ENCODE measurements at places on chromosomes 5 and 9. TPM values are rescaled to one million over a fixed set of nuclear protein-coding genes. Genes with fewer than 3 reads are reported as not detected.
A peak's percentile ranks its signal among the peaks of the same experiment; 100 is the strongest.

- no peak for DNase-seq
These were observed 70.2 kb upstream of the ELL2 start for GRCh38 chr5:96031811-96032261.

DNA sequence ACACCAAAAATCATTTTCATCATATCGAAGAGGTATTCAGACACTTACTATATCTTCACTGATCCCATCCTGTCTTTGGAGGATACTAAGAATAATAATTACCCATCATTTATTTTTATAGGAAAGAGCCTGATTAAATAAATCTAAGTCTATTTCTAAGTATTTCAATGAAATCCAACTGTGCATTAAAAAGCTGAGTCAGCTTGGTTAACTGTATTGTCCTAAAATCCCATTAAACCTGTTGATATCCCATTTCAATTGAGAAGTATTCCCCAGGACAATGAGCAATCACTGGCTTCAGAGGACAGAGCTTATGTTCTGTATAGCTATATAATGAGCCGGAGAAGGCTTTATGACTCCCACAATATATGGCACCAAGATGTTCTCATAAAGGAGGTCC lies 142.0 kb upstream of the RORB start:
- no peak for DNase-seq

DNA sequence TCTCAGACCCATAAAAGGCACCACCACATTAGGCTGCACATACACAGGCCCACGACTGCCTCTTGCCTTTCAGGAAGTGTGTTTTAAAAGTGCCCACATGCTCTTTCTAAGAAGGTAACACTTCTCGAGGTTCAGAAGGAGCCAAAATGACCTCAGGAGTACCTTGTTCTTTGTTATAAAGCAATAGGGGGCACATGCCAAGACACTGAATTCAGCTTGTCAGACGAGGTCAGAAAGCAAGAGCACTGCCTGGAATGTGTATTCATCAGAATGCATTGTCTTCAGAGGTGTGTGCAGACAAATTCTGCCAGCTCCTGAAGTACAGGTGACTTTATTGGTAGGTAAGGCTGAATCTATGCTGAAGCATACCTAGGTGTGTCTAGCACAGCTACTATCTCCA lies 114.5 kb upstream of the IRX1 start:
- no peak for DNase-seq

- DNase-seq, result no peak
These were observed 47.6 kb downstream of the ARHGEF37 start for GRCh38 chr5:149628846-149629388.

DNA sequence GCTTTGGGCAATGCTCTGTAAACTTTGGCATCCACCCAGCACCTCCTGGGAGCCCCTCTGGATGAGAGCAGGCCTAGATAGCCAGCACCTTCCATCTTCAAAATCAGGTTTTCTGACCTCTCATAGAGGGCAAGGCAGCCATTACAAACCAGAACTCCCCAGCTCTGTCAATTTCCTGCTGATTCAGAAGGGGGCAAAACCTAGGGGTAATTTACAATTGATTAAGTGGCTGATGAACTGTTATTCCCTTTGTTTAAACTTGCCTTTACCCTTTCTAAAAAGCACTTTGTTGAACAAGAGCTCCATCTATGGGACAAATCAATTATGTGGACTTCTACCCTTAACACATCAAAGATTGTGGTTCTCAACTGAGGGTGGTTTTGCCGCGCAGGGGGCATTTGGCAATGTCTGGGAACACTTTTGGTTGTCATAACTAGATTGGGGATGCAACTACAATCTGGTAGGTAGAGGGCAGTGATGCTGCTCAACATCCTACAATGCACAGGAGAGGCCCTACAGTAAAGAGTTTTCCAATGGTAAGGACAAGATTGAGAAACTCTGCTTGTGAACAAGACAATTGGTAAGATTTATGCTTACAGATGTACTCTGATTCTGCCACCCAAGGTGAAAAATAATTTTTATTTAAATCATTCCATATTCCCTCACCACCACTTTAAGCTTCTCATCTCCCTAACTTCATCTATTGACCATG lies 184.1 kb downstream of the MARCHF11 start:
- DNase-seq, result peak; percentile 58

- no peak for DNase-seq
These were observed 1.7 kb downstream of the F2RL1 start for GRCh38 chr5:76820526-76820890.

DNA sequence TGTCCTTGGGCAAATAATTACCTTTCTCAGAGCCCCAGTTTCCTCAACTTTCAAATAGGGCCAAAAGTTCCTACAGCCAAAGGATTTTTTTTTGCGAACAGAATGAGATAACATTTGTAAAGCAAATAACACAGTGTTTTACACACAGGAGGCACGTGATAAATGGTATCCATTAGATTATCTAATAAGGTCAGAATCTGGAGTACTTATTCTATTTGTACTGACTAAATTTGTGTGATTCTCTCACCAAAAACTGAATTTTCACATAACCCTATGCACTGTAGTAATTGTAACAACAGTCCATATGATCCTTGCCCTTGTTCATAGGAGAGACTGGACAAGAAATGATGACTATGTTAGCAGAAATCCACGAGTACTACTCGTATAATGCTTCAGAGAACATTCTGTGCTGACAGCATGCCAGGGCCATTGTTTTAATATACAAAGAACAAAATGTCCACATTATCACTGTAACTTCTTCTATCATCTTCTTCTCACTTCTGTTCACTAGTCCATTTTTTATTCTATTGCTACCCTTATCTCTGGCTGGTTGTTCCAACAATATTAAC lies 13.9 kb upstream of the FEM1C start:
- DNase-seq, result no peak

DNA sequence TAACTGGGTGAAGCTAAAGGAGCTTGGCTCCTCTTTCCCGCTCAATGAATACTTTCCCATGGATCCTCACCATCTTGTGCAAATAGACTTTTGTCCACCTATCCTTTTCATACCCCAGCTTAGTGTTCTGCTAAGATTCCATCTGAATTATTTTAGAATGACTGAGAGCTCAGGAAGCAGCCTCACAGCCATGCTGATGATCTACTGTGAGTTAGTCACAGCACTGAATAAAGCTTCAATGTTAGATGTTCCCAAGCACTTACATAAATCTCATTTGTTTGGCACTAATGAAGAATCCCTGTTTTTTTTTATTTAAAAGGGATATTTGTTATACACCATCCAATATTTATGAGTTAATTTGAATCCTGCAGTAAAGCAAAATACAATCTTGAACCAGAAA lies 317.6 kb upstream of the TRPC7 start:
- DNase-seq, result no peak

DNA sequence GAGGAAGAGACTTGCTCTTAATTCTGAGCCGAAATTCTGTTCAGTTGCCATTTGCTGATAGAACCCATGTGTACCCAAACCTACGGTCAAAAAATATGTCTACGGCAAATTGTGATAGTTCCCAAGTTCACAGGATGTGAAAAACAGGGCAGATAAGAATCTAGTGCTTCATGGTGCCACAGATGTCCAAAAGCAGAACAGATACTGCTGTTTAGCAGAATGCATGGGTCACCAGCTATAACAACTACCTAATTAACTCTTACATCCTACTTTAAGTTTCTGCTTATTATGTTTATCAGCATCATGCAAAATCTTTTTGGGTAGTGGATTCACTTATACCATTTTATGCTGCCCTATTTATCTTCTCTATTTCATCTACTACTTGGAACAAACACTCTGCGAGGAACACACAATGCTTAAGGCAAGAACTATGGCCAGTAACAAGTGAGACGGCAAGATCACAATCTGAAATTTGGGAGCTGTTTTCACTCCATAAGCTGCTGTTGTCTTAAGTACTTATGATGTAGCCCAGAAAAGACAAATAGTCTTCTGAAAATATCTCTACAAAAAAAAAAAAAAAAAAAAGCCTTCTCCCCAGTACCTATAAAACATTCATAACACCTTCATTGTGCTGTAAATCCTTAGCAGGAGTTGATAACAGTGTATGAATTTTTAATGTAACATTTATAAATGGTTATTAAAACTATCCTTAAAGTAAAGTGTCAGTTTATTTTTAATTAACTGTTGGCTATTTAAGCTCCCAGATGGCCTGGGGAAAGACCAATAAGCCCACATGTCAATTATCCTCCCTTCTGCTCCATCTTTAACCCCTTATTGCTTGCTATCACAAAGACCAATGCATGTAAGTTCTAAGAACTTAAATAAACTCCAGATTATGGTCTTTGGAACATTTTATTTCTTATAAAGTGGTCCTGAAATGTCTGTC lies 232.3 kb downstream of the TLR4 start:
- no peak for DNase-seq

DNA sequence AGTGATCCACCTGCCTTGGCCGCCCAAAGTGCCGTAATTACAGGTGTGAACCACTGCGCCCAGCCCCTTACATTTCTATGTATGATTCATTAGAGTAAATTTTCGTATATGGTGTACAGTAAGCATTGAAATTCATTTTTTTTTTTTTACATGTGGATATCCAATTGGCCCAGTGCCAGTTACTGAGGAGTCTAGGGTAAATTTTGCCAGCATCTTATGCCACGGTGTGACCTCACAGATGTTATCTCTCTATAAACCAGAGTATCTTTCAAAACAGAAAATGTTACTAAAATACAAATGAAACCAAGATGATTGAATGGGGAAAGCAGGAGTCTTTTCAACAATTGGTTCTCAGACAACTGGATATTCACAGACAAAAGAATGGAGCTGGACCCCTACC lies 64.7 kb downstream of the IPPK start:
- DNase-seq, result no peak

PRSS3 gene
- total RNA-seq, result not detected

ADRA1B gene
- not detected for total RNA-seq

KCNMB1 gene
- total RNA-seq, result not detected

DPYSL3 gene
- total RNA-seq, result 42.7 TPM

SLC22A4 gene
- total RNA-seq, result 0.28 TPM

ITK gene
- total RNA-seq, result not detected
